ENCODE measurements at places on chromosomes 1 and 21.

- peak; percentile 67 for DNase-seq
These were observed 25.6 kb downstream of the MATN1 start for GRCh38 chr1:30697571-30698376.

- DNase-seq = no peak
These were observed 178.5 kb upstream of the FMN2 start for GRCh38 chr1:239913141-239913585.

DNA sequence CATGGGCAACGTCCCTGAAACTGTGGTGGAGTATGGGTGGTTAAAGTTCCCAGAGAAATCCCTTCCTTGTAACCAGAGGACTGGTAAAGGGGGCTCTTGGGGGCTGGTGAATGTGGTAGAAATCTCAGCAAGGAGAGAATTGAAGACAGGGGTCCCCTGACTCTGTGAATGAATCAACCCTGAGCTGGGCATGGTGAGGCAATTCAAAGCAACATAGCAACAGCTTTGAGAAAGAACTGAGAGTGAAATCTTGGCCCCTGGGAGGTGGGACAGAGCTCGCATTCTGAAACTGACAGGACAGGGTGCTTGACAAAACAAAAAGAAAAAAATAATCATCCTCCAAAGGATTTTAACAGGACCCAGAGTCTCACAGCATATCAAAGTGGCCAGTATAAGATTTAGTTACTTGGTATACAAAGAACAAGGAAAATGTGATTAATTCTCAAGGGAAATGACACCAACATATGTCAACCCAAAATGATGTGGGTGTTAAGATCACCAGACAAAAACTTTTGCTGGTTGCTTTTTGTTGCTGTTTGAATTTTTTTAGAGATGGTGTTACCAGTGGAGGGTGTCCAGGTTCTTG, 11.7 kb upstream of the SUMO3 start:
- no peak for DNase-seq

DNA sequence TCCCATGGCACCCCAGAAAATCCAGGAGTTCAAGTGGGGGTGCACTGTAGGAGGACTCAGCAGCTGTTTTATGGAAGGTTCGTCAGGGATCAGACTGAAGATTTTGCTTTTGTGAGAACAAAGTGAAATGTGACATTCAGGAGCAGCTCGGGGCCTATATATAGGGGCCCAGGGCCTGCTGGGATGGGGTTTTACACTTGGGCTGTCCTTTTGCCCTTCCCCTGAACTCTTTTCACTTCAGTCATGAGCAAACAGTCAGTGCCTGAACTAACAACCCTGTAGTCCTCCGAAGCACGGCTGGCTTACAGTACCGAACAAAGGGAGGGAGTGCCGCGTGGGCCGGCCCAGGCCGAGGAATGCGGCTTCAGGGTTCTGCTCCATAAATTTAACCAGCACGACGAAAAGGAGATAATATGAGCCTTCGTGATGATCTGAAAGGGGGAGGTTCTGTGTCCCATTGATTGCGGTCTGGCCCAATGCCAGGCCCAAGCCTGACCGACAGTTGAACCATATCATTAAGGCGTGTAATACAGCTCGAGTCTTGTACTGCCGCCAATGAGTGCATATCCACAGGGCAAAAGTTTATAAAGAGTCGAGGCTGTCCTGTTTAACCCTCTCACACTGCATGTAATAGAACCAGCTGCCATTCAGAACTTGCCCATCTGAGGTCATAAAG, 139.9 kb downstream of the DHRS3 start:
- DNase-seq = peak; percentile 99

- DNase-seq = no peak
These were observed 66.8 kb downstream of the PHACTR4 start for GRCh38 chr1:28436211-28436769.

DNA sequence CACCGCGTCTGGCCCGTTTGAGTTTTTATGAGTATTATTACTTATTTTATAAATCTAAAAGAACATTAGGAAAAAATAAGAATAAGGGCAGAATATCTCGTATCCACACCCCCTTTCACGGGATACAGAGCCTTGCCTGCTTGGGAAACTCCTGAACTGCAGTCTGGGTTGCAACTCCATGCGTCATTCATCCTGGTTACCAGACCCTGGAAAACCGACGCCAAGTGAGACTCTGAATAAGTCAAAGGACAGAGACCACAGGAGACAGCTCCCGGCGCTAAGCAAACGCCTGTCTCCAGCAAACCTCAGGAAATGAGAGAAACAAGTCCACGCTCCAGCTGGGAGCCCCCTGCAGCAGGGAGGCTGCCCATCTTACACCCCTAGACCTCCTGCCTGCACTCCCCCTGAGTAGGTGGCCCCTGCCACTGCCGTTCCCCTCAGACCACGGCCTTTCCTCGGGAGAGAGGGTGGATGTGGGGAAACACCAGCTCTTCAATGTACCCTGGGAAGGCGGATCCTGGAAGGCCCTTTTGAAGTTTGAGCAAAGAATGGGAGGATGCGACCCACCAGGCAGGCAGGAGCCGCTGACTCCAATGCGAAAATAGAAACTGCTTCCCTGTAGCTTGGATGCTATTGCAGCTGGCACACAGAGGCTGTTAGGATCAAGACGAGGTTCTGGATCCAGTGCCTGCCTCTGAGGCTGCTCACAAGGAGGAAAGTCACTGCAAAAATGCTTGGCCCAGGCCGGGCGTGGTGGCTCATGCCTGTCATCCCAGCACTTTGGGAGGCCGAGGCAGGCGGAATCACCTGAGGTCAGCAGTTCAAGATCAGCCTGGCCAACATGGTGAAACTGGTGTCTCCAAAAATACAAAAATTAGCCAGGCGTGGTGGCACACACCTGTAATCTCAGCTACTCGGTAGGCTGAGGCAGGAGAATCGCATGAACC, 37.7 kb upstream of the GPR157 start:
- DNase-seq = peak; percentile 80

- DNase-seq = no peak
These were observed 41.5 kb downstream of the LRRC3 start for GRCh38 chr21:44496564-44497550.

GRCh38 chr1:234730475-234730769, 120.4 kb upstream of the IRF2BP2 start:
- no peak for DNase-seq

- DNase-seq = peak; percentile 71
These were observed 10.3 kb downstream of the WLS start for GRCh38 chr1:68221980-68222373.

- peak; percentile 79 for DNase-seq
These were observed 397.6 kb downstream of the LRRIQ3 start for GRCh38 chr1:73800376-73800775.

GRCh38 chr1:30892671-30893073, 15.9 kb downstream of the SDC3 start:
- DNase-seq = no peak

DNA sequence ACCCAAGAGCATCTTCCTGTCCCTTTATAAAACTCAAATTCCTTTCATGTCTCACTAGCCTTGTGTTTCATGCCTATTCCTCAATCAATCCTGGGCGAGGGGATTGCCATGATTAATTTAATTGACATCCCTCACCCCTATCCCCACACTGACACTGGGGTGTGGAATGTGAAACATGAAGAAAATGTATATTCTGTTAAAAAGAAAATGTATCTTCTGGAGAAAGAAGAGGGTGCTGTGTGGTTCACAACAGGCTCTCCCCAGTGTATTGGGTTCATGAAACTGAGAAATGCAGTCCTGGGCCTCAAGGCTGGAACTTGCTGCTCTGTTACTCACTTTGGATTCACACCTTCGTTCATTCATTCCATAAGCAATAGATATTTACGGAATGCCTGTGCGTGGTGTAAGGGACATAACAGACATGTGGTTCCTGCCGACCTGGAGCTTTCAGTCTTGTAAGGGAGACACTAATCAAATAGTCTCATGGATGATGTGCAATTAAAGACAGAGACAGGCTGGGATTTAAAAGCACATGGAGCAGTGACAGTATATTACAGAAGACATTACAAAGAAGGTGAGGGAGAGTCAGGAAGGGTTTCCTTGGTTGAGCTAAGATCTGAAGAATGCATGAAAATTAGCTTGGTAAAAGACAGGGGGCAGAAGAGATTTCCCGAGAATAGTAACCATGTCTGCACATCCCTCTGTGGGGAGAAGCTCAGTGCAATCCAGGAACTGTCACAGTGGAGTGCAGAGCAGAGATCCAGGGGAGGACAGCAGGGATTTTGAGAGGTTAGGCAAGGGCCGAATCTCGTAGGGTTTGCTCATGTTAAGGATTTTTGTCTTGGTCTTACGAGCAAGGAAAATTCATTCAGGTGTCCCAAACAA, 32.1 kb downstream of the SERTAD4 start:
- DNase-seq = peak; percentile 67

GRCh38 chr1:84089465-84089864, 54.6 kb upstream of the PRKACB start:
- peak; percentile 84 for DNase-seq

DNA sequence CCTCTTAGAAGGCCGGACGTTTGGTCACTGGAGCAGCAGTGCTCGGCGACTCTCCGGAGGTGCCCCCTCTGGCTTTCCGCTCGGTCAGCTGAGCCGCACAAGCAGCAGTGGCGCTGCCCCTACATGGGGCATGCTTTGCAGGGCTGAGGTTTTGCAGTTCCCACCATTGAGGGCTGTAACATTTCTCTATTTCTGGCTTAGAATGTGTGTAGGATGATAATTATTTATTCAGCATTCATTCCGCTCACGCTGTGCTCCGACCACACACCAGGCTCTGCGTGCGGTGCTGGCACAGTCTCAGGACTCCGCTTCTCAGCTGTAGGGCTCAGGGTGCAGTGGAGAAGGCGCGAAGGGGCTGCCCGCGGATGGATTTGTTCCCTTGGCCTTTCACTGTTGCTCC, 119.5 kb downstream of the PCBP3 start:
- no peak for DNase-seq

- DNase-seq = no peak
These were observed 2.7 kb downstream of the TRPM2 start for GRCh38 chr21:44356160-44356559.

DNA sequence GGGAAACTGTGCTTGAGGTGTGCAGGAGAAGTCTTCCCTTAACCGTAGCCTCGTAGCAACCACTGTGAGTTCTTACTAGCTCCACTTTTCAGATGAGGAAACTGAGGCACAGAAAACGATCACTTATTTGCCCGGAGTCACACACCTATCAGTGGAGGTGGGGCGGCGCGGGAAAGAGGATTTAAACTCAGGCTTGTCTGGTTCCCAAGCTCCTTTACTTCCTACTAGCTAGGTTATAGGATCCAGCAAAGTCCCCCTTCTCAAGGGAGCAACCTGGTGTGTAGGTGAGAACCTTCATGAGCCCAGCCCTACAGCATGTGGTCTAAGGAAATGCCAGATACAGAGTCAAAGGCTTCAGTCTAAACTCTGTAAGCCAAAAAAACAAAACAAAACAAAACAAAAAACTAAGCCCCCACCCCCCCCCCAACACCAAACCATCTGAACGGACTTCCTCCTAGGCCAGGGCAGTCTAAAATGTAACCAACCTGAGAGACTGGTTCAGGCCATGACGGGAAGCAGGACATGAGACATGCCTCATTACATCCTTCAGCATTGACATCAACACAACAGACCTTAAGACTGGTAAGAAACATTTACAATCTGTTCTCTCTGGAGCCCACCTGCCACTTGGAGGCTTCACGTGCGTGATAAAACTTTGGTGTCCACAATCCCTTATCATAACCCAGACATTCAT, 709 bp upstream of the FBXO42 start:
- DNase-seq = no peak

DNA sequence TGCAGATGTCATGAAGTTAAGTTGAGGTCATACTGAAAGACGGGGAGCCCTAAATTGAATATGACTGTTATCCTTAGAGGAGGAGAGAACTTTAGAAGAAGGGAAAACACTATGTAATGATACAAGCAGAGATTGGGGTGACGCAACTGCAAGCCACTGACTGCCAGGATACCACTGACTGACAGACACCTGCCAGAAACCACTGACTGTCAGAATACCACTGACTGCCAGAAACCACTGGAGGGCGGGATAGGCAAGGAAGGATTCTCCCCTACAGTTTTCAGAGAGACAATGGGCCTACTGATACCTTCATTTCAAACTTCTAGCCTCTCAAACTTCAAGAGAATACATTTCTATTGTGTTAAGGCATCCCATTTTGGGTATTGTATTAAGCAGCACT, 388.7 kb downstream of the USH2A start:
- DNase-seq = peak; percentile 45

DNA sequence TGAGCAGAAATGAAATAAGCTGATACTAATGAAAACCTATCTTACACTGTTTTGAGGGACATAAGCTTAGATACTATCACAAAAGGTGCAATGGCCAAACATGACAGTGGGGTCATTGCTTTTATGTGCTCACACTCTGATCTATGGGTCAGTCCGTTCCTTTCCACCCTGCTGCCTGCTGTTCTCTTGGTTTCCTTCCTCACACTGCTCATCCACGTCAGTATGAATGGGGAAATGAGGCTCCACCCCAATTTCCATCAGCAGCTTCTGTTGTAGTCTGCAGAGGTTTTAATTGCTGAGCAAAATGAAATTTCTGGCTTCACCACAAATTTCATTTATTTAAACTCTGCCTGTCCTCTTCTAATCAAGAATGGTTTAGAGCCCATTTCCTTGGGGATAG, 155.2 kb downstream of the GABPA start:
- no peak for DNase-seq

- DNase-seq = no peak
These were observed 74.1 kb downstream of the EPHB2 start for GRCh38 chr1:22784737-22785136.

GRCh38 chr21:45129189-45129923, 55.0 kb downstream of the ADARB1 start:
- peak; percentile 58 for DNase-seq

DNA sequence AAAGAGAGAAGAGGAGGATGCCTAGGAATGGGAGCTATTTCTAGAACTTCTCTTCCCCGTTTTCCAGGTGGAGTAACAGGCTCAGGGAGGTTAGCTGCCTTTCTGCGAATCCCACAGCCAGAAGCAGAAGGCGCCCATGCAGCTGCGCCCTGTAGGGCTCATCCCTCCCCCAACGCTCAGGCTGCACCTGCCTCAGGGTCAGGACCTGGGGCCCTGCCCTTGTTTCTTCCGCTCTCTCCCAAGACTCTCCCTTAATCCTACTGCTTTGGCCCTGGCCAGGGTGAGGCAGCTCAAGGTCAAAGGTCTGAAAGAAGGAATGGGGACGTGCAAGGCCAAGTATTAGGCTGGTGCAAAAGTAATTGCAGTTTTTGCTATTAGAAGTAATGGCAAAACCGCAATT, 30.5 kb upstream of the PADI2 start:
- no peak for DNase-seq

GRCh38 chr1:25543005-25543424, 391 bp upstream of the LDLRAP1 start:
- no peak for DNase-seq

- DNase-seq = peak; percentile 59
These were observed 9.0 kb upstream of the FAM131C start for GRCh38 chr1:16082283-16083038.
